ENCODE measurements at places on chromosomes 6 and 20.
A peak's percentile ranks its signal among the peaks of the same experiment; 100 is the strongest.

GRCh38 chr6:46772762-46773161 is 20.4 kb upstream of the MEP1A start:
- no peak for DNase-seq

DNA sequence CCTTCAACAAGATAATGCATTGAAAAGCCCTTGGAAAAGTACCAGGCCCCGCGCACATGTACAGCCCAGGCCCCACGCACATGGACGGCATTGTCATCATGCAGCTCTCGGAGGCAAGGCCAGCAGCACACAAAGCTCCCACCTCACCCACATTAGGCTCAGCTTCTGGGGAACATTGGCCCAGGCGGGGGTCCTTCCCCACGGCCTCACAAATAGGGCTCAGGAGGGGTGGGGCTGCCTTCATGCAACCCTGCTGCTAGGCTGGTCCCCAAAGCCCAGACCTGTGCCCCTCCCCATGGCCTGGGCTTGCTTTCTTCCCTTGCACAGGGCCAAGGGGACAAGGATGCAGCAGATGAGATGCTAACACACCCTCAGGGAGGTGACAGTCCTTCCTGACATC is 26.7 kb downstream of the NPEPL1 start:
- no peak for DNase-seq

GRCh38 chr20:60632391-60633262 is 619.4 kb upstream of the CDH4 start:
- DNase-seq, result no peak

DNA sequence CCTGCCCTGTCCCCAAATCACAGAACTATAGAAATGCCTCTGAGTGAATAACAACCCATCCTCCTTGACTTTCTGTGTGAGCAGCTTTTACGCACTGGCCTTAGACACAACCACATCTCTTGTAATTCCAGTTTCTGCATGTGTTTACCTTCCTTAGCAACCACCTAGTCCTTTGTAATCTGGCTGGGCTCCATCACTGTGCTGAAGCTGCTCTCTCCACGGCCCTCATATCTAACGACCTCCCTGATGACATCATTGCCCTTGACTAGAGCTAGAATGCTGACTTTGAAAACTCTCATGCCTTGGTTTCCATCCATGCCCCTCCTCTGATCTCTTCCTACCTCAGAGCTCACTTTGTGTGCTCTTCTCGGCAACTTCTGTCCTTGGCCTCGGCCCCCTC is 30.5 kb upstream of the GLP1R start:
- DNase-seq, result no peak

GRCh38 chr6:129936329-129937165 is 75.4 kb upstream of the TMEM244 start:
- DNase-seq, result peak; percentile 49

GRCh38 chr6:151359486-151359885 is 31.9 kb downstream of the ZBTB2 start:
- no peak for DNase-seq

DNA sequence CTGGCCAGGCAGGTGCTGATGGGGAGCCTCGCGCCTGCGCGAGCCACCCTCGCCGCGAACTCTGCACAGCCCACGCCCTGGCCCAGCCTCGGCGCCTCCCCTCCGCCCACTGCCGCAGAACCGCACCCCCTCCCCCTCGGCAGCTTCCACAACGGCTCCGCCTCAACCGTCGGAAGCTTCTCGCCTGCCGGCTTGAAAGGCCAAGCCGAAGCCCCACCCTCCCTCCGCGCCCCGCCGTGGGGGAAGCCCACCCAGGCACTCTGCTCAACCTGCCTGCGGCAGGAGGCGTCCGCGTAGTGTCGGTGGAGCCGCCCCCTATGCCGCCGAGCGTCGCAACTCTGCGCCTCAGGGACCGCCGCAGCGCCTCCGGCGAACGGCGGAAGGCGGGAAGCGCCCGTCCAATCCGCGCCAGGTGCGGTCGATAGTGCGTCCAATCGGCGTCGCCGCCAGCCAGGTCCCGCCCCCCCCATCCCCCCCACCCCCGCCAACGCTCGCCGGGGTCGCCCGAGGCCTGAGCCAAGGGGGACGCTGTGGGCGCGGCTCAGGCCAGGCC is at the start of gene SYCP2:
TSS of gene SYCP2 (minus strand) at position 342 of the 553 bp plus-strand sequence. CDS start 11,224 bp downstream, outside the sequence.
- peak; percentile 95 for DNase-seq

DNA sequence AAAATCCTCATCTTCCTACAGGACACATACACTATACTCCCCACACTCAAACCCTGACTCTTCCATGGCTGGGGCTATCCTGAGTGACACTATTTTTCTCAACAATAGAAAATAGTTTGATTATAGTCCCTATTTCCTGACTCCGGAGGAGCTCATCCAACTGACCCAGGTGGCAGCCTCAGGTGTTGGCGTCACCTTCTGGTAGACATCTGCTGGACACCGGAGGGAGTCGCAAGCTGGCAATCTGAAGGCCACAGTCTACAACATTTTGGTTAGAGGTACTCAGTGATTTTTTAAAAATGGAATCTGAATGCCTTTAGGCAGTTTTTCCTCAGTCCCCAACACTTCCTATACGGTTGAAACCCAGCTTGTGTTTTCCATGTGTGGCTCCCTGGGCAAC is 32.2 kb upstream of the OCSTAMP start:
- DNase-seq, result no peak

DNA sequence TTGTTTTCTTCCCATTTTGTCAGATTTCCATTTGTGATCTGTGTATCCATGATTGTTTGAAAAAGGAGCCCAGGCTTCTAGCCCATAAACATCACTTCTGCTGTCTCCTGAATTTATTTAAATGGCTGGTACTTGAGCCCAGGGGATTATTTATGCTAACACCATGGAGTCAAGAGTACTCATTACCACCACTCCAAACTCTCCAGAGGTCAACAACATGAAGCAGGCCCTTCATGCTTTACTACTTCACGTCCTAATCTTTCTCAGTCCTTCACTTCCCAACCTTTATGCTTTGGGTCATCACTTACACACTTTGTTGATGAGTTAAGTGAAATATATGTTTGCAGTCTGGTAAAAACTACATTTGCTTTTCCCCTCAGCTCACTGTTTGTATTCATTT is 247.8 kb downstream of the BMP2 start:
- DNase-seq, result no peak

GRCh38 chr6:4308364-4308763 is 173.0 kb upstream of the ECI2 start:
- no peak for DNase-seq

GRCh38 chr6:37981626-37982025 is 162.1 kb downstream of the ZFAND3 start:
- DNase-seq, result no peak

DNA sequence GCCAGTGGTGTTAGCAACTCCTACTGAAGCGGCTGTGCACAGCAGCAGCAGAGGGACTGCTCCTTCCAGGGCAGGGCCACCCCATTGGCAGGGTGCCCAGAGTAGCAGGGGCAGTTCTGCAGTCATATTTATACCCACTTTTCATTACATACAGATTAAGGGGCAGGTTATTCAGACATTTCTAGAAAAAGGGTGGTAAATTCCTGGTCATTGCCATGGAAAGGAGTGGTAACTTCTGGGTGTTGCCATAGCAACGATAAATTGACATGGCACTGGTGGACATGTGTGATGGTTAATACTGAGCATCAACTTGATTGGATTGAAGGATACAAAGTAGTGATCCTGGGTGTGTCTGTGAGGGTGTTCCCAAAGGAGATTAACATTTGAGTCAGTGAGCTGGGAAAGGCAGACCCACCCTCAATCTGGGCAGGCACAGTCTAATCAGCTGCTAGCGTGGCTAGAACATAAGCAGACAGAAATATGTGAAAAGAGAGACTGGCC is 45.0 kb downstream of the IYD start:
- no peak for DNase-seq

DNA sequence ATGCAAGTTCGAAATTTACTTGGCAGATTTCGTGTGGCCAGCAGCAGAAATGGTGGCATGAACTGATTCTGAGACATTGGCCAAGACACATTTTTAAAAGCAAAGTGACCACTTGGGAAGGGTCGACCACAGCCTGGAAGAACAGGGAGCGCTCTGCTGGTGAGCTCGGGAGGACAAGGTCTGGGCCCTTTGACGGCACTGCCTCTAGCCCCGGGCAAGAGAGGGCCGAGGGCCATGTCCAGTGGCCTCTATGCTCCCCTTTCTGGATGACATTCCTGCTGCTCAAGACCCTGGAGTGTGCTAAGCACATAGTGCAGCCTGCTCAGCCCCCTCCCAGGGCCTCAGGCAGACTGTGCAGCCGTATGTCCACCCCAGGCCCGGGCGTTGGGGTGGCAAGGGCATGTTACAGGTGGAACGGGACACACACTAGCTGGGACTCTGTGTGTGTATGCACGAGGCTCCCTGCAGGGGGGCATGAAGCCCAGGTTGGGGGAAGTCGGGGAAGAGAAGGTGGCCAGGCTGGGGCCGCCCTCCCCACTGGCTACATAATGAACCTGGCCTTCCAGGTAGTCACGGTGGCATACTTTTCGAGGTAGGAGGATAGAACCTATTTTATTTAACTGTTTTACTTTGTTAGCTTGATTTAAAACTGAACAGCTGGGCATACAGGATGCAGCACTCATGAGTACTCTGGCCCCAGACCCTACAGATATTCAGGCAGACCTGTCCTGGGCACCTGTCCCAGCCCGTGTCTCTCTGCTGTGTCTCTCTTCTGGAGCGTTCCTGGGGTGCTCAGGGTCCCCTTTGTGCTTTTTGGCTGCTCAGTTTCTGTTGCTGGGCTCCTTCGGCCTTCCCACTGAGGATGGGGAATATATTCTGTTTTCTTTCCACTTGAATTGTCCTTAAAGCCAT is 6.4 kb downstream of the SYNJ2 start:
- DNase-seq, result no peak

DNA sequence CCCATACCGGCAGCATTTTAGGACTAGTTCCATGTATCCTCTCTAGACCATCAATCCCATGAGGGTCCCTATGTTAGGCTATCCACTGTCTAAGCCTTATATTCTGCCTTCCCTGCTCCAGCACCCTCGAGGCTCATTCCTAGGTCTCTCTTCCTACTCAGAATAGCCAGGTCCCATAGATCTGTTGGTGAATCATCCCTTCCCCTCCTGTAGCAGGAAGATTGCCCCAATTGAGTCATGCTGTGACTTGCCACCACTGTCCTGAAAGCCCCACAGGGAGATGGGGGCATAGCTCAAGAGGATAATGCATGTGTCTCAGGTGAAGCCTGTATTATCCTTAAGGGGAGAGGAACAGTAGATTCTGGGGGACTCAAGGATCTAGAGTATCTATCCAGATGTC is 143.1 kb upstream of the MOCS1 start:
- DNase-seq, result no peak

GRCh38 chr6:146289816-146290588 is 253.6 kb upstream of the RAB32 start:
- DNase-seq, result peak; percentile 23

DNA sequence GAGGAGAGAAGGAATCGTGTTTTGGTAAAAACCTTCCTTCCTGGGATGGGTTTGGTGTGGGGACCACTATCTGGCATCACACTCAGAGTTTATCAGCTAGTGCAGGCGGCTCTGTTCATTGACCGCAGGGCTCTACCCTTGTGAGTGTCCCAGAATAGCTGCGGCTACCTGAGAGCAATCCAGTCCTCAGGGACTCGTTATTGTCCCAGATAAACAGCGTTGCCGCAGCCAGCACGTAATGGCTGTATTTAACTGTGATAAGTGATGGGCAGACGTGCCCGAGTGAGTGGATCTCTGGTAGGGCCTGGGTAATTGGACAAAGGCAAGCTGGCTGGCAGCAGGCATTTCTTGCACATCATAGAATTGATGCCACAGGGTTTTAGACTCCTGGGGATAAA is 163.3 kb downstream of the SOBP start:
- DNase-seq, result no peak

DNA sequence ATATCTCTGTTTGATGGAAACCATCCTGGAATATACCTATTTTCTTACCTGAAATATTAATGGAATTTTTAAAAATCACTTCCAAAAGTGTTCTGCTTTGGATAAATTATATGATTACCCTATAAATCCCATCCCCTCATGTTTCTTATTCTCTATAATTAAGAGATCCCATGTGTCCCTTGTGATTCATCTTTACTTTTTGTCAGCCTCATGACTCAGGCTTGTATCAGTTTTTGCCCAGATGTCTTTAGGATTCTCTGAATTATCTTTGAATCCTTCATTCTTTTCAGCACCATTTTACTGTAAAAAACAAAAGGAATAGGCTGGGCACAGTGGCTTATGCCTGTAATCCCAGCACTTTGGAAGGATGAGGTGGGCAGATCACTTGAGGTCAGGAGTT is 804.5 kb upstream of the CITED2 start:
- DNase-seq, result no peak

DNA sequence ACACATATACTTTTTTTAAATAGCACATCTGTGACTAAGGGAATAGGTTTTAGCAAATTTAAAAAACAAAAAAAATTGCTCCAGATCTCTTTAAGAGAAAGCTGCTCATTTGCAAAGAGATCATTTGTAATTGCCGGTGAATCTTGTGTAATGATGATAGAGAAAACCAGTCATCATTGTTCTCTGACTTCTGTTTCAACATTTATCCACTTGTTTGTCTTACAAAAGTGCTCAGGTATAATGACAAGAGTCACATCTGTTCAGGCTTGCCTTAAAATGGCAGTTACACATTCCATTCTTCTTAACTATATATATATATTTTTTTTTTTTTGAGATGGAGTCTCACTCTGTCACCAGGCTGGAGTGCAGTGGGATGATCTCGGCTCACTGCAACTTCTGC is 165.2 kb downstream of the AIG1 start:
- DNase-seq, result no peak

DNA sequence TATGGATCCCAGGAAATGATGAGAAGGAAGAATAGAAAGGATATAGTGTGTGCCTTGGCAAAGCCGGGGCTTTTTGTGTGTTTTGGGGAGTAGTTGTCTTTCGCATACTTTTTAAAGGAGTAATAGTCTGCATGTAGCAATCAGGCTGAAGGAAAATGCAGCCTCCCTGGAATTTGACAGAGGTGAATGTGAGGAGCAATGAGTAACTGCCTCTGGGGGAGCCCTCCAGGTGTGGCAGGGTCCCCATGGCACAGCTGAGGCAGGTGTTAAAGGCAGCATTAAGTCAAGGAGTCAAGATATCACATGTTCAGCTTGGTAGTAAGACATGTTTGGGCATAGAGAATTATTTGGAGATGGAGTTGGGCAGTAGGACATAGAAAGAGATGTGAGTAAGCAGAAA is 203.1 kb downstream of the C6orf118 start:
- no peak for DNase-seq

DNA sequence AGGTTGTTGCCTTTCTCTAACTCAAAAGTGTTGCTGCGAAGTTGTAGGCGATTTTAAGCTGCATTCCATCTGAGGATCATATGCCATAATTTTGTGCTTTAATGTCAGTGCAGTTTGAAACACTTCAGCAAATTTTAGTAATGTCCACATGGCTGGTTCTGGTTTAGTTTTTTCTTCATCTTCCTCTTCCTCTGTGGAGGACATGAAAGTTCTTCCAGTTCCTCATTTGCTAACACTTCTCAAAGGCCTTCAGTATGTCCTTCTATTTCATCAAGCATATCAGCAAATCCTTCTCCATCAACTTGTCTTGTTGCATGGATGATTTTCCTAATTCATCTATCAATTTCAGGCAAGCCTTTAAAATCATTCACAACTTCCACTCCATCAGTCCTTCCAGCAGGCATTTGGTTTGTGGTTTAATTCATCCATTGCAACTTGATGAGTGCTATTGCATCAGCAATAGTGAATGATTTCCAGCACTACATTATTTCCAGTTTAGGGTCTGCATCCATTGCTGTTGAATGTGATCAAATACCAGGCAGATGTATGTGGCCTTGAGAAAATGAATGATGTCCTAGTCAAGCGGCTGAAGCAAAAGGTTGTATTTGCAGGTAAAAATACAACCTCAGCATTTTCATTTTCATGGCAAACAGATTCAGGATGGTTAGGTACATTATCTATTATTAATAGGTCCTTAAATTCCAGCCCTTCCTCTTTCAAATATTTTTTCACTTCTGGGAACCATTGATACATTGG is 20.2 kb downstream of the SHLD1 start:
- DNase-seq, result no peak

GRCh38 chr6:18515767-18516166 is 128.6 kb downstream of the RNF144B start:
- no peak for DNase-seq

All from SW 1271 (cell line).